CD4-positive, alpha-beta T cell treated with Interleukin-4 for 1 hour (primary cell): ENCODE measurements at places on chromosomes 3 and 15.
A peak's percentile ranks its signal among the peaks of the same experiment; 100 is the strongest.

GRCh38 chr3:190701096-190701532 lies 161.4 kb downstream of the GMNC start:
- DNase-seq: no peak

GRCh38 chr15:82130248-82130647 lies 84.4 kb upstream of the MEX3B start:
- no peak for DNase-seq

GRCh38 chr3:99741588-99741987 lies 76.1 kb upstream of the CMSS1 start:
- DNase-seq: no peak

GRCh38 chr3:86937306-86937791 lies 53.6 kb downstream of the VGLL3 start:
- DNase-seq: no peak

- no peak for DNase-seq
Observed at GRCh38 chr3:127728417-127729015, 55.8 kb downstream of the ABTB1 start.

DNA sequence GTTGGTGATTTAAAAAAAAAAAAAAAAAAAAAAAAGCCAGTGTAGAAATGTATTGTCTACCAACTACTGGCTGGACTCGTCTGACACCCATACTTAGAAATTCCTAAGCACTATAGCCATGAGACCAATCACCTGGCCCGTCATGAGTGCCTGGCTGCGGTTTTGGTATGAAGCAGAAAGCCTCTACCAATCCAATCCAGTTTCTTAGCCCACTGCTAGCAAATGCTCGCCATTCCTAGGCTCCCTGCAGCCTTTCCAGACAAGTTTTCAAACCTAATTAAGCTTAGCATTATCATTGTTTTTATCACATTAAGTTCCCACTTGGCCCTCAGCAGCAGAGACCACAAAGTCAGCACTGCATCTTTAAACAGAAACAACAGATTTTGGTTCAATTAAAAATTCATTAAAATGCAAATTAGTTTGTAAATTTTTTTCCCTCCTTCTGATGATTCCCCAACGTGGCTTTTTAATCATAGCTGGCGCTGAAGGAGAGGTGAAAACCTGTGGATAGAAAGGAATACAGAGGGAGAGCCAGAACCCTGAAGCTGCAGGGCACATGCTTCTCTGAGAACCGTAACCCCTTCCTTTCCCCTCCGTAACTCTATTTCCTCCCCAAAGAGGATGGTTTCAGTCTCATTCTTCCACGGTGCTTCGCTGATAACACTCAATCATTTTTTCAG lies 32.2 kb upstream of the ST8SIA2 start:
- DNase-seq: no peak

- no peak for DNase-seq
Observed at GRCh38 chr3:13305623-13306022, 114.5 kb downstream of the NUP210 start.

- no peak for DNase-seq
Observed at GRCh38 chr3:154862265-154862664, 217.9 kb upstream of the MME start.

DNA sequence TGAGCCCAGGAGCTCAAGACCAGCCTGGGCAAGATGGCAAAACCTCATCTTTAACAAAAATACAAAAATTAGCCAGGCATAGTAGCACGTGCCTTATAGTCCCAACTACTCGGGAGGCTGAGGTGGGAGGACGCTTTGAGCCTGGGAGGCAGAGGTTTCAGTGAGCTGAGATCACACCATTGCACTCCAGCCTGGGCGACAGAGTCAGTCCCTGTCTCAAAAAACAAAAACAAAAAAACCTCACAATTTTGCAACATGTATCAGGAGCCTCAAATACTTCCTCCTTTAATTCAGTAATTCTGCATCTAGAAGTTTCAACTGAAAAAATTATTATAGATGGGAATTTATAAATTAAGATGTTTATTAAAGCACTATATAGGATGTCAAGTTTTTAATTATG lies 1.1 kb downstream of the MRPL47 start:
- no peak for DNase-seq

- DNase-seq: no peak
Observed at GRCh38 chr3:21446027-21446426, 305.0 kb downstream of the ZNF385D start.

GRCh38 chr15:45102226-45102625 lies 11.7 kb downstream of the DUOX2 start:
- no peak for DNase-seq

DNA sequence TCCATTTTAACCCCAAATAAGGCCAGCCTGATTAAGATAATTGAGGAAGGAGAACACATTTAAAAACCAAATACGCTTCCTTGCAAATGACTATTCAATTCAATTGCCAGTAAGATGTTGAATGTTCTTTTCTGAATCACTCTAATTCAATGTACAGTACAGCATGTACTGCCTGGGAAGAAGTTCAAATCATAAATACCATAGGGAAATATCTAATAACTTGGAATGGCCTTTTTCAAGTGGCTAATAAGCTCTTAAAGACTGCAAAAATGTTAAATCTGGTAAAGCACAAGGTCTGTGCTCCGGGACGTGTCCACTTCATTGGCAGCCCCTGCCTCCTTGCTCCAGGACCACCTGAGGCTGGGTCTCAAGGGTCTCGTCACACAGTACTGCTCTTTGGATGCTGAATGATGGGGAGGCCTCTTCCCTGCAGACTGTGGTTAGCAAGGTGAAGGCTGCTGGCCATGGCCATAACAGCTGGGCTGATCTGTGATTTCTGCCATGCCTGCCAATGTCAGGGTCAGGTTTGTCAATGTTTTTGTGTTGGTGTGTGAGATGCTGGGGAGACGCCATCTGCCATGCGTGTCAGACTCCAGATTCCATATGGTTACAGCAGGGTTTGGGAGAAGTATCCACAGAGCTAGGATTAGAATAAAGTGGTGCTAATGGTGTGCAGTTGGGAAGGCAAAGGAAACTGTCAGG lies 300.5 kb downstream of the ADAMTS17 start:
- no peak for DNase-seq

DNA sequence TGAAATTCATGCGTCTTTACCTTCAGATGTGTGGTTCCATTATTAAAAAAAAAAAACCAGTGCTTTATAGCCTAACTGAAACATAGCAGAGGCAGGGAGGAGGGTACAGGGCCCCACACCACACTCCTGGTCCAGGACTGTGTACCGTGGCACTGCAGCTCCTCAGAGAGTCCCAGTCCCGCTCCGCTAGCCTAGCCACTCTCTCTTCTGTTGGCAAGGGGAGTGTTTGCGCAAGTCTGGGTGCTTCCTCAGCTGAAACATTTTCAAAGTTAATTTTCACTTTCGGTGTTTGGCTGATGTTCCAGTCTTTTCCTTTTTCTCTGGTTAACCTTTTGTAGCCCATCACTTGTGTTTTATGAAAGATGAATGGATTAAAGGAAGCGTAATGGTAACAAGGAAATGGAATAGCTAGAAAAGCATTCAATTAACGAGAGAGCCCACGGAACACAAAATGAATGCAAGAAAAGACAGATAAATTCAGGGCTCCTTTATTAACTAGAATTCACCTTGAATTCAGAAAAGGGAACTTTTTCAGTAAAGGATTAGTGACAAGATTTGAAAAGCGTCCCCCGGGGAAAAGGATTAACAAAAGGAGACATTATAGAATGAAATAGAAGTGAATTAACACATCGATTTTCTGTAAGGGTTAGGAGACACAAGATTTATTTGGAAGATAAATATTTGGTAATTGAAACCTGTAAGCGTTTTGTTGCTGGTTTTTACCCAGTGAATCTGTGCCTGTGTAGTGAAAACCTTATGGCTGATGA lies 177.0 kb downstream of the CACNA2D3 start:
- DNase-seq: no peak

- no peak for DNase-seq
Observed at GRCh38 chr3:34859746-34860145, 779.6 kb upstream of the ARPP21 start.

DNA sequence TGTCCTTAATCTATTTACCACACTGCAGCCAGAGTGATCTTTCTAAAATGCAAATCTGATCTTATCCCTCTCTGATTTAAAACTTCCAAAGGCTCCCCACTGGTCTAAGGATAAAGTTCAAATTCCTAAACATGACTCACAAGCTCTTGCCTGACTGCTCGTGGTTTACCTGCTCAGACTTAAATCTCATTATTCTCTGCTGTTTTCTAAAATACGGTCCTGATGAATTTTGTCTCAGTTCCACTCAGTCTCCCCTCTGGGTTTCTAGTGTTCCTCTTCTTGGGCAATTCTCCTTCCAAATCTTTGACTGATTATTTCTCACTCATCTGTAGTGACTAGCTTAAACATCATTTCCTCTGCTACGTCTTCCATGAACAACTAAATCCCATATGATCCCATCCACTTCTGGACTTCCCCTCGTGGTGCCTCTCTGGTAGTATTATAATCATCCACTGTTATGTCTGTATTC lies 108.3 kb downstream of the P3H2 start:
- no peak for DNase-seq

GRCh38 chr3:73143821-73144237 lies 82.4 kb downstream of the EBLN2 start:
- DNase-seq: no peak

- DNase-seq: no peak
Observed at GRCh38 chr3:147358144-147358992, 48.0 kb downstream of the ZIC4 start.

- peak; percentile 74 for DNase-seq
Observed at GRCh38 chr3:108603691-108604090, 14.2 kb downstream of the DZIP3 start.

DNA sequence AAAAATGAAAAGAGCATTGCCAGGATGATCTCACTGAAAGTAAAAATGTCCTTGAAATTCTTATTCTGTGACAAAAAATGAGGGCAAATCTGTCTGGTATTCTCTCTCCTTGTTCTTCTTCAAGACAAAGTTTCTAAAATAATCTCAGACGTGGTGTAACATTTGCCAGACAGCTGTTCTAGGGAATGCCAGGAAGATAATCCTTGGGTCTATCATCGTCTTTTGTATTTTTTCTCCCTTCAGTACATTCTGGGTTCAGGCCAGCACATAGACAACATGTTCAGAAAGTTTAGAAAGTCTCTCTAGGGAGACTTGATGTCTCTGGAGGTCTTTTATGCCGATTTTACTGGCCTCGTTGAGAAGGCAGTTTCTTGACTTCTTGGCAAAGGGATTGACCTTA lies 121.2 kb upstream of the HES1 start:
- DNase-seq: no peak

DNA sequence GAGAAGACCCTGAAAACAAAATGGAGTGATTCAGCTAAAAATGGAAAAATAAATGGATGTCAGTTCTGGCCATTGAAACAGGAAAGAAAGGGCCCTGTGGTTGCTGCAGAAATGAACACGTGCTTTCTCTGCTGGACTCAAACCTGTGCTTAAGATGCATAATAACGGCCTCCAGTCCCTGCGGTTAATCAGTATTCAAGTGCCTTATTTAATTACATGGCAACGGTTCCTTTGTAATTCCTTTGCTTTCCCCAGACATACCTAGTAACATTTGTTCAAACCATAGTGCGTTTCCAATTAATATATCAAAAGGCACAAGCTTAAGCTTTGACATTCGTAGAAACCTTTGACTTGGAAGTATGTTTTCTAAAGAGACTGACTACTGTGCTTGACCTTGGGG lies 428.3 kb downstream of the GABRG3 start:
- DNase-seq: no peak

GRCh38 chr15:24832282-24832681 lies 122.5 kb upstream of the SNRPN start:
- no peak for DNase-seq

GRCh38 chr3:178140531-178141304 lies 395.5 kb upstream of the KCNMB2 start:
- DNase-seq: no peak

GRCh38 chr3:37510755-37511154 lies 336.4 kb upstream of the LRRFIP2 start:
- no peak for DNase-seq

DNA sequence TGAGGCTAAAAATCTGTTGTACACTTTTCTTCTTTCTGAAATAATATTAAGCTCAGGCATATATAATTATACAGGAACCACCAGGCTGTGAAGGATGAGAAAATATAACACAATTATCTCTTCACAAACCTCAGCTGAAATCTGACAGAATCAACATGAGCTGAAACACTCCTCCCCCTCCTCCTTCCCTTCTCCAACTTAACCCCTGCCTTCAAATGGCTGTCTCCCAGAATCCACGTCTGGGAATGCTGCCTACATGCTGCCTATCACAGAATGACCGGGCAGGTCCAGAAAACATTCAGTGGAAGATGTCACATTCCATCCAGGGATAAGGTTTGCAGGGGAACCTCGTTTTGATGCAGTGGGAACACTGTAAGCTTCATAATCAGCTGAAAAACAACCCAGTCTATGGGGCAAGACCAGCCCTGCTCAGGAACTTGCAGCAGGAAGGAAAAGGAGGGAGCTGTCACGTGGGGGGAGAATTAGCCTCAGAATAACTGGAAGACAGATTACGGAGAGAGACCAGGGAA lies 44.0 kb upstream of the SEMA6D start:
- DNase-seq: no peak

- no peak for DNase-seq
Observed at GRCh38 chr3:147400111-147400510, 6.2 kb downstream of the ZIC4 start.

DNA sequence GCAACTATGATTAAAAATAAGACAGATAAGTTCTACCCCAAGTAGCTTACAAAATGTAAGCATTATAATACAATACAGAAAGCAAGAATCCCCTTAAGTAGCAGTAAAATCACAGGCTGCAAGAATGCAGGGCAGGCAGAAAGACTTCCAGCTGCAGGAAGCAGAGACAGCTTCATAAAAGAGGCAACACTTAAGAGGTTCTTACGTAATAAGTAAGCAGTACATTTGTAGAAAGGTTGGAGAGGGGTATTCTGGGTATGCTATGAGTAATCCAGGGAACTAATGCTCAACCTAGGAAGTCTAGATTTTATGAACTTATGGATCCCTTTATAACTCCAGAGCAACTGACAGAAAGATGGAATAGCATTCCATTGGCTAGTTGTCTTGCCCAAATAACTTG lies 151.6 kb downstream of the IL5RA start:
- DNase-seq: no peak

DNA sequence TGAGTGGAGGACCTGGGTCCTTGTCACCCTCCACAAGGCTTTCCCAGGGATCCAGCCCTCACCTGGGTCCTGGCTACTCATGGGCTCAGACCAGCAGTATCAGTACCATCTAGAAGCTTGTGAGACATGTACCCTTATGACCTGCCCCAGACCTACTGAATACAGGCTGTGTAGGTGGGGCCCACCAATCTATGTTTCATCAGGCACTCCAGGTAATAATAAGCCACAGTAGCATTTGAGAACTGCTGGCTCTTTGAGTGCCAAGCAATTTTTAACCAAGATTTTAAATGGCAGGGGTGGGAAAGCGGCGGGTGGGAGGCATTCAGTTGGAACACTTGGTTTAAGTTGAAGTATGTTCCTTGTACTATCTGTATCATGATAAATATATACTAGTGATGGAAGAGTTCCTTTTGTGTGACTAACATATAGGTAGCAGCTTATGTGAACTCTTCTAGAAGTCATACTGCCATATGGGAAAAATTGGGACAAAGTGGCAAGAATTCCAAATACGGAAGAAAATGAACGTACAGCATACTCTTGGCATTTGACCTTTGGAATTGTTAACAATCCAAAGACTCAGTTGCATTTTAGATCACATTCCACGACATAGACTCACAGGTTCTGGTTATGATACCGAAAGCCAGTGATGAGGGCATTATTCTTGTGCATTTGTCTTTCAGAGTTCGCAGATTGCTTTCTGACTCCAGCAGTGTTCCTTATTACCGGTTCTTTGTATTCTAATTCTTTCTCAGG lies 190.4 kb downstream of the GHSR start:
- no peak for DNase-seq
